ENCODE measurements at places on chromosomes 13 and 19.

GRCh38 chr19:16296713-16297112 is 27.9 kb upstream of the KLF2 start:
- no peak for DNase-seq

DNA sequence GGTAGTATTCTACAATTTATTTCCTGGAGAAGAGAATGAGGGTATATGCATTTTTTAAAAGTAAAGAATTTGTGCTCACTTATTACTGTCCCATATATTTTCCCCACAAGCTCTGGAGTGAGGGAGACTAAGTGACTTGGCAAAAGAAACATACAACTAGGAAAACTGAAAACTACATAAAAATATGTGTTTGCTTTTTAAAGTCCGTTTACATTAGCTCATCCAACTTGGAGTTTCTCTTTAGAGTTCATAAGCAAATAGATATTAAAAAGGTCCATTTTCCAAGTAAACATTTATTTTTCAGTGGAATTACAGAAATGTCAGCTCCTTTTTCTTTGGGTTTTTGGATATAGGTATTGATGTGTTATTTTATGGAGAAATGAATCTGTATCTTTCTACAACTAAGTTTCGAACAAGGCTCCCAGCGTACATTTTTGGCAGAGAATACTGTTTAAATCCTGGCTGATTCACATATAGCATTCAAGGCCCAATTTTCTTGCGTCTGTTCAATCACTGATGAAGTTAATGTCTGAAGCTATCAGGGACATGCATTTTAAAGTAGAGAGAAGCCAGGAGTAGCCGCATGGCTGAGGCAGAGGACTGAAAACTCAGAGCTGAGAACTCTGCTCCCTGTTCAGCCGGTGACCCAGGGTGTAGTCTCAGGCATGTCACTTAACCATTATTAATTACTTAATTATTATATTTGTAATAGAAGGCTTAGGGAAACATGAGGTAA is 729.4 kb downstream of the EFNB2 start:
- no peak for DNase-seq

DNA sequence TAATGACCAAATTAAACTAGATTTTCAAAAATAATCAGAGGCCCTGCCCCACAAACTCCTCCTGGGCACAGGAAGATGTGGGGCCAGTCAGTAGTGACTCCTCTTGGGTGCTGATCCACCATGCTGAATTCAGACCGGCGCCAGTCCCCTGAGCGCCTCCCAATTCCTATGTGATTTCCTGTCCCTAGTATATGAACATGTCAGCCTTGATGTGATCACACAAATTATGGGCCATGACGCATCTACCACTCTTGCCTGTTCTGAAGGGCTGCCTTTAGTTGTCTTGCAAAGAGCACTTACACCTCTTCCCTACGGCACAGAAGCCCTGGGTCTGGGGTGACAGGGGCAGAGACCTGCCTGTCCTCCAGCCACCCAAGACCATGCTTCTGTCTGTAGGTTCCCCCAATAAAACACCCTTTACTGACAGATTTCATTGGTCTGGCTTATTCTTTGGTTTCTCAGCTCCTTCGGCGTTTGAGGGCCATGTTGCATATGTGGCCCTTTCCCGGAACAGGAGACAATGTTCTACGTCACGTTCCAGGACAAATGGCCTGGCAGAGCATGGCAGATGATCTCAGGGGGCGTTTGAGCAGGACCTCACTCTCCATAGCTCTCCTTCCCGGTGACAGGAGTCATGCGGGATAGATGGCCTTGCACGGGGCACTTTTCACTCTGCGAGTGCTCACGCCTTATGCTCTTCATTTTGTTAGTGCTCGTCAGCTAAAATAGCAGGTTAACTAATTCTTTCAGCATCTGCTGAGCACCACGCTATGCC is 5.6 kb upstream of the ATP11A start:
- no peak for DNase-seq

DNA sequence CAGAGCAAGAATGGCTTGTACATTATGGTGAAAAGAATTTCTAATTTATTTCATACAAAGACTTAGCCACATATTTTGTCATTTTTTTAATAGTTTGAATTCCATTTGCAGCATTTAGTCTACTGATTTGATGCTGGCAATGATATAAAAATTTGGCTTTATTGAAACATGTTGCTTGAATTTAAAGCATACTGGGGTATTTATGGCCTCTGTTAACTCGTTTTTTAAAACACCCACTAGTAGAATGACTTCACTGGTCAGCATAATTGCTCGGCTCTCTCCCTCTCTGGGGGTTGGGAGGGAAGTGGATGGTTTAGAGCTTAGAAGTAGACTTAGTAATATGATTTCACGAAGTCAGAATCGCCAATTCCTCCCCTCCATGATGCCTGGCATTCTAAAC is 354.9 kb upstream of the HTR2A start:
- DNase-seq = no peak

GRCh38 chr19:41755328-41755913 is at the start of gene CEACAM6:
Gene CEACAM6, plus strand, starts transcription at chr19:41755530. Its CDS starts 109 bp downstream, at chr19:41755639.
- no peak for DNase-seq

DNA sequence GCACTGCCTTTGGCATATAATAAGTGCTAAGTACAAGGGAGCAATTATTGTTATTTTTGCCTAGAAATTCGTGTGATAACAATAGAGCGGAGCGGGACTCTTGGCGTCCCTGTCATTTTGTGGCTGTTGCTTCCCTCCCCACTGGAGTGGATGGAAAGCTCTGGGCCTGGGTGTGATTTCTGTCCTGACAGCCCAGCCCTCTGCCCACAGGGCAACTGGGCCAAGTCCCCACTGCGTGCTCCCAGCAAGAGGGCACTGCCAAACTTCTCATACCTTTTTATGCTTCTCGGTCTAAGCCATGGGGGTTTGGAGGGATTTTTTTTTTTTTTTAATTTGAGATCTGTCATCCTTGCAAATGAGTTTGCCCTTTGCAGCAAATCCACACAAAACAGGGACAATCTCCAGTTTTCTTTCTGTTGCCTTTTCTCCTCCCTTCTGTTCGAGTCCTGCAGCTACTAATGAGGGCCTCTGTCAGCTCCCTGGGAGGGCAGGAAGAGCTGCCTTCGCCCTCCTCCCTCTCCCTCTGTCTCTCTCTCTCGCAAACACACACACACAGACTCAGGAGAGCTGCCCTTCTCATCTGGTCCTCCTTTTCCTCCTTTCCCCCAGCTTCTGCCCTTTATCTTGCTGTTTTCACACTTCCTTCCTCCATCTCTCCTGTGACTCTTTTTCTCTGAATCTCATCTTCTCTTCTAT is 103.9 kb downstream of the DNAJC15 start:
- no peak for DNase-seq

GRCh38 chr13:21149568-21149967 is 26.8 kb downstream of the SKA3 start:
- no peak for DNase-seq
